ENCODE measurements at places on chromosomes 3 and 15.

DNA sequence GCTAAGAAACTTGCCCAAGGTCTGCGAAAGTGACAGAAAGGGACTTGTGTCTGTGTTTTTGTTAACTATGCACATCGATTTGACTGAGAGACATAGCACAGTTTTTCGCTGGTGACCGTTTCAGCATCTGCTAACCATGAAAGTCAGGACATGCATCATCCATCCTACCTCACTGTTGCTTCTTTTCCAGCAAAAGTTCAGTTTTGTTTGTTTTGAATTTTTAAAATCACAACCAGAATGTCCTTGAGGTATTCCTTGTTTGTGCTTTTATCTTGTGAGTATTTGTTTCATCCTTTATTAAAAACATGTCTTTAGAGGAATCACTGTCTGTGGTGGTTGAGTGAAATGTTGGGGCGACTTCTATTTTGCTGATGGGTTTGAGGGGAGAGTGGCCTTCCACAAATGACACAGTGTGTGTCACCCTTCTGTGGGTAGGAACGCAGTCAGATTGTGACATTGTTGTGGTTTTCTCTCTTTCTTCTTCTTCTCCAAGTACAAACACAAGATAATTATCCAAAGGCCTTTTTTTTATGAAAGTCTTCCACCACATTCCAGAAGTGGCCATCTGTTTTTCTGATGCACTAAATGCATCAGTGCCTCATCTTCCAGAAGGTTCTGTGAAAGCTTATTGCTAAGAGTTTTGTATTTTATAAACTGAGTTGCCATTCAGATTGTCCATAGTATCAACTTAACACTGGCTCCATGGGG lies 214.4 kb upstream of the NR2E3 start:
- no peak for DNase-seq

DNA sequence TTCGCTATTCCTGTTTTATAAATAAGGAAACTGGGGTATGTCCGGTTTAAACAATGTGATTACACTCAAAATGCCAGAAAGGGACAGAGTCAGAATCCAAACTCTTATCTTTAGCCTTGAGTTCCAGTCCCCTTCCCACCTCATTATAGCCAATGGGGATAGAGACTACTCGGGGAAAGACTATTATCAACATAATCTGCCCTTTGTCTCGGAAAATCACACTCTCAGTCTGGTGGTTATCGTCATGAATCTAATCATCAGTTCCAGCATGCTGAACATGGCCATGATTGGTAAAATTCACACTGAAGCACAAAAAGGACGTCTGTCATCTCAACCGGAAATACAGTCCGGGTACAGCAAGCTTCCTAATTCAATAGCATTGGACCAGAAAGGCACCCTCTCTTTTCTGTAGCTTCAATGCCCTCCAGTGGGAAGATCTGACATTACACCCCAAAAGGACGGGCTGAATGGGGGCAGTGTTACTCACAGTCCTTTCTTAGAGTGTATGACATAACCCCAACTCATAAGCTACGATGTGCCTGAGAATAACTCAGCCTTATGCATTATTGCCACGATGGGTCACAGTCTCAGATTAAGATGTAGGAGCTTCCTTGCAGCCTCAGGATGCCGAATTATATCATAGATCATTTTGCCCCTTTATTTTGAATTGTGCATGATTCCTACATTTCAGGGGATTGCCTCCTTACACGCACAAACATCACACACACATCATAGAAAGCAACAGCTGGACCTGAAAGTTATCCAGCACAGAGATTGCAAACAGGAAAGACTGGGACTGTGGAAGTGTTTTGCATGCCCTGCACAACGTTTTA lies 390.4 kb upstream of the LMCD1 start:
- DNase-seq, result no peak

GRCh38 chr3:58251631-58252035 lies 14.0 kb downstream of the ABHD6 start:
- no peak for DNase-seq

- no peak for DNase-seq
Measured at GRCh38 chr3:141280086-141280485, 48.5 kb downstream of the PXYLP1 start.

DNA sequence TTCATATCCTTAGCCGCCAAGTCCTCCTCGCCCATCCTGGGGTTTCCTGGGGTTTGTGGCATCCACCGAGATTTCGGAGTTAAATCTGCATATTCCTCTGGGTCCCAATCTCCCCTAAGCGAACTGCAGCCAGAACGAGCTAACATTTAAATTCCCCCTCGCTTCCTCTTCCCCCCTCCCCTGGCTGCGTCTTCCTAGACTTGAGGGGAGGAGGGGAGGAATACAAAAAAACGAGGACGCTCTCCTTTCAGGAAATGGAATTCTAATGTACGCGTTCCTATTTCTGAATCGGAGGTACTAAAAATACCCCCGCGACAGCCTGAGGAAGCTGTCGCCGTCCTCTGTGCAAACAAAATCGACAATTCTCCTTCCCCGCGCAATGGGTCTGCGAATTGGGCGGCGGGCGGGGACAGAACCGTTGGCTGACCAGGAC lies 5.6 kb downstream of the FEZF2 start:
- no peak for DNase-seq

- no peak for DNase-seq
Measured at GRCh38 chr15:52284164-52284563, 11.4 kb downstream of the MYO5C start.

GRCh38 chr3:125300416-125300815 lies 74.7 kb downstream of the ZNF148 start:
- DNase-seq, result no peak

DNA sequence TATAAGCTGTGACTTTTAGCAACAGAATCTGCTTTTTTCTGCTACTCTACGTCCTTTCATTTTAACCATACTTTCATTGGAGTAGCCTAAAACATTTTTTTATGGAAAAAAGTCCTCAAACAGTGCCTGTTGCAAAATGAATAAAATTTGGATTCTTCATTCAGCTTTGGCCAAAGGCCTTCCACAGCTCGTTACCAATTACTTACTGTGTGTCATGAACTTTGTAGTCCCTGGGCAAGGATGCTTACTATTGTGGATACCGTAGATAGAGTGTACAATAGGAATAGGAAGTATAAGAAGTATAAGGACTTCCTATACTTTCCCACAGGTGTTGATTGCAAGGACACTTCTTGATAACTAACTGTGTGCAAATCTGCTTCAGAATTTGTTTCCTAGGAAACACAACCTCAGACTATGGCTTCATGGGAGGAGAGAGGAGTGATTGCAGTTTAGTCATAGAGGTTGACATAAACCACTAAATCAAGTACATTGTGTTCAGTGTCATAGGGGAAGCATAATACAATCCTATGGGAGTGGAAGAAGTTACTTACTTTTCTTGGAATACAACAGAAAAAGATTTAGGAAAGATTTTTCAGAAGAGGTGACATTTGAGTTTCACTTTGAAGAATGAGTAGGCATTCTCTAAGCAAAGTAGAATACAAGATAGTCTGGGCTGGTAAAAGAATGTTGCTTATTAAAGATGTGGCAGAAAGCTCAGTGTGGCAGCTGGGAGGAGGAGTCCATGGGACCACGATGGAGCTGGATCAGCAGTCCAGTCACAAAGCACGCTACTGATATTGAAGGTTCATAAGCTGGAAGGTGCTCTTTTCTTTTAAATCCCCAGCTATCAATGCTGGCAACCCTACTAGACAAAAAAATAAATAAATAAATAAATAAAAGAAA lies 309.7 kb upstream of the TPRG1 start:
- DNase-seq, result no peak

- no peak for DNase-seq
Measured at GRCh38 chr3:23923786-23924185, 6.9 kb downstream of the RPL15 start.

GRCh38 chr3:74463515-74463914 lies 150.9 kb downstream of the CNTN3 start:
- no peak for DNase-seq

DNA sequence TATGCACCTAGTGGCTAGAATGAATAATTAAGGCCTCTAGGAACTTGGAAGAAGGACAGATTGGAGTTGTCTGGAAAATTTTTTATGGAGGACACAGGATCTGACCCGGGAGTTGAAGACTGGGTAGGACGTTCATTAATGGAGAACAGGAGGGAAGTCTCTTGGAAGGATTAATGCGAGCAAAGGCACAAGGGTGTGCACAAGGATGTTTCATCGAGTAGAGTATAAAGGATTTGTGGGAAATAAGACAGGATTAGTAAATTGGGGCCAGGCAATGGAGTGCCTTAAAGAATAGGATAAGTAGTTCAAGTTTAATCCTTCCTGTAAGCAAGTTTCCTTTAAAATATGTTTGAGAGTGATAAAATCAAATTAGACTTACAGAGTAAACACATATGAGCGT lies 14.6 kb downstream of the LMOD3 start:
- no peak for DNase-seq

GRCh38 chr3:31196881-31197364 lies 302.5 kb upstream of the GADL1 start:
- no peak for DNase-seq

- no peak for DNase-seq
Measured at GRCh38 chr3:185399737-185400667, 37.1 kb downstream of the MAP3K13 start.

GRCh38 chr3:182710557-182711157 lies 82.6 kb upstream of the ATP11B start:
- no peak for DNase-seq

DNA sequence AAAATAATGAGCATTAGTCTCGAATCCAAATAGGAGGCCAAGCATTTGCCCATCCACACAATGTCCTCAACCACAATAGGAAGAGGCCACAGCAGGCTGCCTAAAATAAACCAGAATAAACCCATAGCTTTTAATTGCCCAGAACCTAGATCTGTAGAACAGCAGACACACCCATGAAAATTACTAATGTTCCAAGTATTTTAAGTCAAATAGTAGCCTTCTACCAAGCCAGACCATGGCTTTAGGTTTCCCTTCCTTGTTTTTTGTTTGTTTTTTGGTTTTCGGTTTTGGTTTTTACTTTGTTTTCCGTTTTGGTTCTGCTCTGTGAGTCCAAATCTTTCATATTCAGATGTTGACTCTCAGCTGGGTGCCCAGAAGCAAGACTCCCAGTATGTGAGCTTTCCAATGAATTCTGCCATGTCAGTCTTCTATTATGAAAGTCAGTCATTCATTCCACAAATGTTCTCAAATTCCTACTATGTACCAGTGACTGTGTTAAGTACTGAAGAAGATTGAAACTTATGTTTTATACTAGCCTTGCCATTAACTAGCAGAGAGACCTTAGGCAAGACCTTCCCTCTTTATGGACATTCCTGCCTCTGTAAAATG lies 57.8 kb upstream of the BOC start:
- no peak for DNase-seq

DNA sequence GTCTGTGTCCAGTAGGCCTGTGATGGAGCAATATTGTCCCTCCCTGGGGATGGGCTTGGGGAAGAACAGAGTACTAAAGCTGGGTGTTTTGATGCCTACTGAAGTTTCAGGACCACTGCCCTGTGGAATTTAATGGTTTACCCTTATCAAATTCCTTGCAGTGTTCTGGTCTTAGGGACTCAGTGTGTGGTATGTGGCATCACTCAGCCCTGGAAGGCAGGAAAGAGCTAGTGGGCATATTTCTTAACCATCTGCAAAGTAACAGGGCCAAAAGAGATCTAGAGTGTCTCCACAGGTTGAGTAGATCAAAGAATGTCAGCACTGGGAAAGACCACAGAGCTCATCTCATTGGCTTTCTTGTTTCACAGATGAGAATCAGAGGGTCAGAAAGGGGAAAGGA lies 11.8 kb upstream of the SCN10A start:
- DNase-seq, result no peak

DNA sequence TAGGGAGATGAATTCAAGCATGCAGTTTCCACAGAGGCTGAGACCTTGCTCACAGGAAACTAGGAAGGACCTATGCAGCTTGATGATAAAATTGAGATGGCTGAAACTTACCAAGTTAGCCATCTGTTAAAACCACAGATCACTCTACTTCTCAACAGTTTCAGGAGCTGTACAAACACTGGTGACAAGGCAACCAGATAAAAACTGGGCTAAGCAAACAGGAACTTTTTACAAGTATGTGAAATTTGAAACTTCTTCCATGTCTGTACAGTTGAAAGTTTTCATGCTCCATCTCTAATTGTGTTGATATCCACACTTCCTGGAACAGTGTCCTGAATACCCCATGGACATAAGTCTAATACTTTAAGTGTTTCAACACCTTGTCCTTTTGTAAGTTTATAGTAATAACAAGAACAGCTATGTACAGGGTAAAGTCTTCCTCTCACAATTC lies 78.2 kb downstream of the FAIM start:
- no peak for DNase-seq

- DNase-seq, result no peak
Measured at GRCh38 chr15:73687351-73687750, 3.2 kb downstream of the CD276 start.

- no peak for DNase-seq
Measured at GRCh38 chr15:67834581-67835296, 5.1 kb downstream of the RNU6-1 start.

- no peak for DNase-seq
Measured at GRCh38 chr3:38811822-38812221, 4.2 kb downstream of the SCN10A start.

GRCh38 chr3:168157099-168157700 lies 61.5 kb upstream of the GOLIM4 start:
- no peak for DNase-seq

GRCh38 chr15:67836477-67836876 lies 3.4 kb downstream of the RNU6-1 start:
- DNase-seq, result no peak

GRCh38 chr3:114213627-114214541 lies 23.5 kb downstream of the ZNF80 start:
- no peak for DNase-seq

- DNase-seq, result no peak
Measured at GRCh38 chr3:184399410-184399809, 19.6 kb downstream of the CHRD start.

DNA sequence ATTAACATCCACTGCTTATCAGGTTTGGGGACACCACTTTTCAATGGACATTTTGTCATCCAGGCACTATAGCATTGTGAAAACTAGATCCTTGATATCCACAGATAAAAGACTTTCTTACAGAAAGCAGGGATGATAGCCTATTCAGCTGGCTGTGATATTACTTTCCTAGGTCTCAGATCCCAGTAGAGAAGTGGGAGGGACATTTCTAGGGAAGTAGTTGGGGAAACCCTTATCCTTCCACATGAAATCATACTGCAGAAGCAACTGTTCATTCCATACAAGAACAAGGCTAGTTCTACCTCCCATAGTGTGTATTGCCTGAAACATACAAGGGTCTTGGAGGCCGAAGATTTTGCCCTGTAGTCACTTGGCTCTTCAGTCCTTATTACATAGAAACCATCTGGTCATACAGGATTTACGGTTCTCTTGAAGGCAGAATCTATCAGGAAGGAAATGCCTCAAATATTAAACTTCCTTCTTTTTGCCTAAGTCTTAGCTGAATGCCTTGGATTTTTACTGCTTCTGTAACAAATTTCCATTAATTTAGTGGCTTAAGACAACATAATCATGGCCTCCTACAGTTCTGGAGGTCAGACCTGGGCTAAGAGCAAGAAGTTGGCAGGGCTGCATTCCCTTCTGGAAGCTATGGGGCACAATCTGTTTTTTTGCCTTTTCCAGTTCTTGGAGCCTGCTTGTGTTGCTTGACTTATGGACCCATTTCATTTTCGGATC lies 119.4 kb downstream of the ECT2 start:
- DNase-seq, result no peak

GRCh38 chr3:195041871-195042742 lies 228.9 kb downstream of the XXYLT1 start:
- no peak for DNase-seq

- DNase-seq, result no peak
Measured at GRCh38 chr15:84790676-84791075, 26.5 kb upstream of the ALPK3 start.
